Stimulated activated CD8-positive, alpha-beta memory T cell treated with anti-CD3 and anti-CD28 coated beads, Interleukin-15, amount 100 ng/mL, for 1 hour (primary cell): ENCODE measurements at places on chromosomes 1 and 21.

DNA sequence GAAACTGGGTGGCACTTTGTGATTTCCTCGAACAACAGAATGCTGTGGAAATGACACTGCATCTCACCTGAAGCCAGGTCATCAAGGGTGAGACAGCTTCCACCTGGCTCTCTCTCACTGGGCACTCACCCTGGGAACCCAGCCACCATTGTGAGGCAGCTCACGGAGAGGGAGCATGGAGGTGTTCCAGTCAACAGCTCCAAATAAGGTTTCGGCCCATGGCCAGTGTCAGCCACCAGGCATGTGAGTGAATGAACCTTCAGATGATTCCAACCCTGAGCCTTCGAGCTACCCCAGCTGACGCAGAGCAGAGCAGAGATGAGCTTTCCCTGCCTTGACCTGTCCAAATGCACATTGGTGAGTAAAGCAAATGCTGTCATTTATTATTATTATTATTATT is 58.1 kb downstream of the SYDE2 start:
- DNase-seq, result no peak

GRCh38 chr1:40151457-40152079 is 9.6 kb upstream of the RLF start:
- DNase-seq, result no peak

- no peak for DNase-seq
Measured at GRCh38 chr1:19455353-19455752, 30.0 kb downstream of the CAPZB start.

GRCh38 chr1:58898739-58899586 is 115.1 kb upstream of the JUN start:
- no peak for DNase-seq

DNA sequence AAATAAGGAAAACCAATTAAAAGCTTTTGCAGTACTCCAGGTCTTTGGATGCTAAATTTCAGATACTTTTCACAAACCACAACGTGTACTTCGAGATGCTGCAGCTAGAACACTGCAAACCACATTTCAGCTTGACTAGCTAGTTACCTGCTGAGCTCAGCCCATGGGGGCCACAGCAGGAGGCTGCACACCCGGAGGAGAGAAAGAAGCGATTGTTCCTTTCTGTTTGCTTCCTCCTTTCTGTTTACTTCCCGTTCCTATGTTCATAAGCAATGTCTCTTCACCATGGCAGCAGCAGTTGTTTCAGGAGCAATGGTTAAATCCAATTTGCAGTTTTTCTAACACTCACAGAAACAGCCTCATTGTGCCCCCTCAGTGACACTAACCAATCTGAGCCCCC is 225.6 kb upstream of the FGGY start:
- DNase-seq, result no peak

- no peak for DNase-seq
Measured at GRCh38 chr21:28617300-28617699, 375.4 kb downstream of the LTN1 start.

DNA sequence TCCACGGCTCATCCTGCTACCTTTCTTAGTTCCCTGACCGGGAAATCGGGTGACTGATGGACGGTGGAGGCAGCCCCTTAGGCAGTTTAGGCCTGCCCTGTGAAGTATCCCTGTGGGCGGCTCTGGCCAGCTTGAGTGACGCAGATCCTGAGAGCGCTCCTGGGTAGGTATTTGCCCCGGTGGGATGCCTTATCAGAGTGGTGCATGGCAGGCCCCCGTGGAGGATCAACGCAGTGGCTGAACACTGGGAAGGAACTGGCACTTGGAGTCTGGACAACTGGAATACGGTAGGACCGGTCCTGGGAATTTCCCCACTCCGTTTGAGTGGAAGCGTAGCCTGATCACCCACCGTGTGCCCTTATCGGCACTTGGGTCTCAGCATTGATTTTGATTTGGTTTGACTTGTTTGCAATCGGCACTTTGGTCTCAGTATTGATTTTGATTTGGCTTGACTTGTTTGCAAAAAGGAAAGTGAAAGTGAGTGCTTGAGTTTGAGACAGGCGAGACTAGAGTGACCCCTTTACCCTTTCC is 15.2 kb downstream of the PLA2G2F start:
- no peak for DNase-seq

DNA sequence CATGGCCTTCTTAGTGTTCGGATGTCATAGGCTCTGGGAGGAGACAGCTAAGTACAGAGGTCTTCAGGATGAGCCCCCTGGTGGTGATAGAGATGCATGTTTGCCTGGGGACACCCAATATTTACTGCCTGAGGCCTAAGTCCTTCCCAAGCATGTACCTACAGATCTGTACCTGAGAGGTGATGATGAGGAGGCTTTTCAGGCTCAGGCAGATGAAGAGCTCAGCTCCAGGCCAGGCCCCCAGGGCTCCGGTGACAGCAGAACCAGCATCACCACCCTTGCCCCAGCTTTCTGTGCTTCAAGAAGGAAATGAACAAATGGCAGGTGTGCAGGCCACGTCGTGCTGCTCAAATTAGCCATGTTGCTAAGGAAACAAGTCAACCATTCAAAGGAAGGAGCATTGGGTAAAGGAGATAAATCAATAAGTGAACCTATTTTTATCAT is 21.1 kb downstream of the CACNA1E start:
- no peak for DNase-seq
